GM12865 (cell line): ENCODE measurements at places on chromosomes 1 and 21.

DNA sequence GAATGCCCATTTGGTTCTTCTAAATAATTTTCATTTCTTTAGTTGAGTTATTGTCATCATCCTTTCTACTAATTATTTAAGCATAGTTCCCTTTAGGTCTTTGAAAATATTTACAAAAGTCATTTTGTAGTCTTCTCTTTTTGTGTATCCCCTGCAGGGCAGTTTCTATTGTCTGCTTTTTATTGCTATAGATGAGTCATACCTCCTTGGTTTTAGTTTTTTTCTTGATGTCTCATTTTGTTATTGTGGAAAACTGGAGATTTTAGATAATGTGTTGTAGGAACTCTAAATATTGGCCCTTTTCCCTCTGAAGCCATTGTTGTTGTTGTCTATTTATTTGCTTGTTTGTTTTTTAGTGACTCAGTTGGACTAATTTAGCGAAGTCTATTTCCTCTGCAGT is 387.9 kb downstream of the NUF2 start:
- no peak for DNase-seq

DNA sequence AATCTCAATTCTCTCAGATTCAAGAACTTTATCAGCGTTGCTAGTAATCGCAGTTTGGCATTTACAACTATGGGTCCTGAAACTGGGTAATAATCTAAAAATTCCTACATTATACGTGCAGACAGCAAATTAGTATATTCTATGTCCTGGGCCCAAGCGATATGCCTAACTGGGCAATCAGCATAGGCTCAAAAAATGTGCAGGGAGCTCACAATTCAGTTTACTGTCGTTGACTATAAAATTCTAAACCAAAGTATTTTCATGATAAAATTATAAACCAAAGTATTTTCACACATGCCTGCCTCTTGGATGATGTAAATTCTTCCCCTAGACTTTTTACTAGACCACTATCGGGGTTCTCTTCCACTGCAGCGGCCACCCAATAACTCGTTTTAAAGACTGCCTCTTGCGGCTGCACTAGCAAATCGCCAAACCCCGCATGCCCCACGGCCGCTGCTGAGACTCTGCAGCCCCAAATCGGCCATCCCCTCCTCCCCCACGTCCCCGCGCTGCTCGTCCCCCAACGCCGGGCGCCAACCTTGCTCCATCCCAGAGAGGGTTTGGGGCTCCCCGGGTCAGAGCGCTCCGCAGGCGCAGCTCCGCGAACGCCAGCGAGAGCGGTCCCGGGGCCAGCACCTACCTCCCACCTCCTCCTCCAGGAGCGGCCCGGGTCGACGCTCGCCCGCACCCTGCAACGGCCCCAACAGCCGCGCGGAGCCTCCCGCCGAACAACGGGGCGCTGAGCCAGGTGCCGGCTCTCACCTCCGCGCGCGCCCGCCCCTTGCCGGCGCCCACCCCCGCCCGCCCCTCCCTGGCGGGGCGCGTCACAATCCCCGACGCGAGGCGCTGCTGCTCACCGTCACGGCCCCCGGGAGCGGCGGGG is 506 bp downstream of the SSX2IP start:
- peak; percentile 70 for DNase-seq

DNA sequence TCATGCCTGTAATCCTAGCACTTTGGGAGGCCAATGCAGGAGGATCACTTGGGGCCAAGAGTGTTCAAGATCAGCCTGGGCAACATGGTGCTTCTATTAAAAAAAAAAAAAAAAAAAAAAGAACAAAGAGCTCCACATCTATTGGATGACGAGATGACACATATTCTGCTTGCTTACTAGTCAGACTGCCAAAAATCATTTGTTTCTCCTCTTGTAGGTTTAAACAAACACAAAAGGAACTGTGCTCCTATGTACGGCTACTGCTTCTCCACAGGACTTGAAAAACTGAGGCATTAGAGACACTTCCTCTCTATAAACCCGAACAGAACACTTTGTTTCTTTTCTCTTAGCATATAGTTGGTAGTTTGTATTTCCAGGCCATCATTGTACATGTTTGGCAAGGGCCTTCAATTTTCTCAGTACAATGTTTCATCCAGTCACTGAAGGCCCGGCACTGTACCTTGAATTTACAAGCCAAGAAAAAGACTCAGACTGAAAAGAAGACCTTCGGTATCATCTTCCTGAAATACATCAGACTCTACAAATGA is 6.0 kb downstream of the TRIT1 start:
- no peak for DNase-seq

DNA sequence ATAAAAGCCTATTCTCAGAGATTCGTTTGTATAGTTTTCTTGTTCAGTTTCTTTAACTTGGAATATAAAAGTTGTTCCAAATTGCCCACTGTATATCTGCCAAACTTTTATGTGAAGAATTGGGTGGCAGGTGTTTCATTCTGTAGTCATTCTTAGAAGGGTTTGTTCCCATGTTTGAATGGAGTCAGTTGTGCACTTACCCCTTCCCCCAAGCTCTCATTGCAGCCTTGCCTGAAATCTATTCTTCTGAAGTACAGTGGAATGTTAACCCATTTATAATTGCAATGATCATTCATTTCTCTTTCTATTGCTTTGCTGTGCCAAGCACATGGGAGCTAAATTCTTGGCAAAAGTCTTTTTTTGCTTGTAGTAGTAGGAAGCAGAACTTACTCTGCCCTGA is 375.3 kb upstream of the C1orf87 start:
- no peak for DNase-seq
